ENCODE measurements at places on chromosomes 12 and 14.

- DNase-seq: no peak
Observed at GRCh38 chr12:10901427-10901826, 7.9 kb downstream of the TAS2R13 start.

DNA sequence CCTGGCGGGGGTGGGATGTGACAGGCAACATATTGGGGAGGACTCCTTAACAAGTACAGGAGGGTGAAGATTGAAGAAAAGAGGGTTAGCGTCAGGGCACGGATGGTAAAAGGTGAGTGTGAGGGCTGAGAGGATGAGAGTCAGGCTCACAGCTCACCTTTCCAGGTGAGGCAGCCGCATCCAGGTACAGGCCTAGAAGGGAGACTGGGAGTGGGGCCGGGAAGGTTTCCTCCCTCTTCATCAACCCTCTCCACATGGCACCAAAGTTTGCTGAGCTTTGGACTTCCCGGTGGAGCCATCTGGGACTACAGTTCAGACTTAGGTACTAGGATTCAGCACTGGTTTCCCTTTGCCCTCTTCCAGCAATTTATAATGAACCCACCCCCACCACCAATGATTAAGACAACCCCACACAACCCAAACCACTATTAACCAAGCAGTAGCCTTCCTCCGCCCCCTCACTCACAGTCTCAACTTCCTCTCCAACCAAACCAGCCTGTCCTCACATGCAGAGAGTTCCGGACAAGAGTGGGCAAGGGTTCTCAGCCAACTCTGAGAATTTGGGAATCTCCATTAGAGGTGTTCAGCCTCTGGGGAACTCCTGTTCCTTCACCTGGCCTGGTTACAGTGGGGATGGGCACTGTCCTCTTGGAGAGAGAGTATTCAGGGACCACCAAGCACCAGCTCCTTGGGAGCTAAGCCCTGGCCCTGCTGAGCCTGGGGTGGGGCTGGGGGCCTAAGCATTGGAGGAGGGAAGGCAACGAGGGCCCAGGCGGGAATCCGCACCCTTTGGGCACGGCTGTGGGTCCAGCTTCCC, 2.4 kb upstream of the HOXC4 start:
- no peak for DNase-seq

DNA sequence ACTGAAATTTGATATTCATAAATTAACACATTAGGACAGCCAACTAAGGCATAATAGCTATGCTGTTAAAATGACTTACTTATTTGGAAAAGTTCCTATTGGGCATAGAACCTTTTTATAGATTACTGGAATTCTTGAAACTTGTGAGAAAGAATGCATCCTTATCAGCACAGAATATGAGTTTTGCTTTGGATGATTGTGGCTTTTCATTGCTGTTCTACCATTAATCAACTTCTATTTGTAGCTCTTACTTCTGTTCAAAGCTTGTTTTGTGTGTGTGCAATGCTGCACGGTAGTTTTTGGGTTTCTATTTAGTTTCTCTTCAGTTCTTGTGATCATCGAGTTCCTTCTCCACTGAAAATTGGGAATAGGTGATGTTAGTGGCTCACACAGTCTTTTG, 152.4 kb upstream of the PELI2 start:
- DNase-seq: no peak

GRCh38 chr12:16198884-16199283, 78.6 kb downstream of the SLC15A5 start:
- DNase-seq: peak; percentile 1

GRCh38 chr14:31127690-31128089, 79.9 kb downstream of the HECTD1 start:
- peak; percentile 84 for DNase-seq

GRCh38 chr14:64998455-64998931, 11.8 kb downstream of the FNTB start:
- DNase-seq: no peak

- DNase-seq: peak; percentile 36
Observed at GRCh38 chr12:8493084-8493483, 20.2 kb upstream of the CLEC4D start.

- no peak for DNase-seq
Observed at GRCh38 chr14:66056926-66057552, 429.1 kb upstream of the CCDC196 start.

DNA sequence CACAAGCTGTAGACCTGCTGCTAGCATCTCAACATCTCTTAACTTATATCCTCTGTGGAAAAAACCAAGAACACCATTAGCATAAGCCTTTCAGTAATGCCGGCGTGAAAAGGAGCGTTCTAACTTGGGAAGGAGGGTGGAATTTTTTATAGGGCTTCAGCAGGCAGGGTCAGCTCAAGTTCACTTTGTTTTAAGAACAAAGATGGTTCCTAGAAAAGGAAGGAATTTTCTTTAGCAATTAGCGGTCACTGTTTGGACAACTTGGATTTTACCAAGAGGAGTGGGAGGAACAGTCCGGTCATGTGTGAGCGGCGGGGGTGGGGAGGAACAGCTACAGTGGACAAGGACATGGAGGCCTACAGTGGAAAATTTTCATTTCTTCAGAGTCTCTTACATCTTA, 35.9 kb downstream of the BBS10 start:
- no peak for DNase-seq

GRCh38 chr12:43038991-43039390, 449.4 kb upstream of the PRICKLE1 start:
- no peak for DNase-seq

GRCh38 chr12:58079806-58080205, 138.4 kb downstream of the ATP23 start:
- no peak for DNase-seq

DNA sequence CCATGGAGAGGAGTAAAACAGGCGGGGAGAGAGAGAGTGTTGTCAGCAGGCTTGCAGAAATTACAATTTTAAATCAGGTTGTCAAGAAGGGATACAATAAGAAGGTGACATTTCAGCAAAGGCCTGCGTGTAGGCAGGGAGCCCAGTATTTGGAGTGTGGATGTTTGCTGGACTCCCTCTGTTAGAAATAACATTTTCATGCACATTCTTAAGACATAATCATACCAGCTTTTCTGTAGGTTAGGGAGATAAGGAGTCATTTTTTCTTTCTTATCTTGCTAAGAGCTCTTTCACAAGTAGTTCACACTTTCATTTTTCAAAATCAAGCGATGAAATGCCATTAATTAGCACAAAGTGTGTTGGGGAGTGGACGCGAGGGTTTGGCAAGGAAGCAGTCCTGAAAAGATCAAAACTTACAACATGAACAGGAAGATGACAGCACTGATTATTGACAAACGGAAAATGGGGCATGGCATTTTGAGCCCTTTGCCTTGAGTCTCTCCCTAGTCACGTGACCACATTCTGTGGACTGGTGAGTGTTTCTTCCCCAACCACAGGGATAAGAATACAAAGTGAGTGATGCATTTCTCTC, 160.2 kb downstream of the DAD1 start:
- DNase-seq: no peak

DNA sequence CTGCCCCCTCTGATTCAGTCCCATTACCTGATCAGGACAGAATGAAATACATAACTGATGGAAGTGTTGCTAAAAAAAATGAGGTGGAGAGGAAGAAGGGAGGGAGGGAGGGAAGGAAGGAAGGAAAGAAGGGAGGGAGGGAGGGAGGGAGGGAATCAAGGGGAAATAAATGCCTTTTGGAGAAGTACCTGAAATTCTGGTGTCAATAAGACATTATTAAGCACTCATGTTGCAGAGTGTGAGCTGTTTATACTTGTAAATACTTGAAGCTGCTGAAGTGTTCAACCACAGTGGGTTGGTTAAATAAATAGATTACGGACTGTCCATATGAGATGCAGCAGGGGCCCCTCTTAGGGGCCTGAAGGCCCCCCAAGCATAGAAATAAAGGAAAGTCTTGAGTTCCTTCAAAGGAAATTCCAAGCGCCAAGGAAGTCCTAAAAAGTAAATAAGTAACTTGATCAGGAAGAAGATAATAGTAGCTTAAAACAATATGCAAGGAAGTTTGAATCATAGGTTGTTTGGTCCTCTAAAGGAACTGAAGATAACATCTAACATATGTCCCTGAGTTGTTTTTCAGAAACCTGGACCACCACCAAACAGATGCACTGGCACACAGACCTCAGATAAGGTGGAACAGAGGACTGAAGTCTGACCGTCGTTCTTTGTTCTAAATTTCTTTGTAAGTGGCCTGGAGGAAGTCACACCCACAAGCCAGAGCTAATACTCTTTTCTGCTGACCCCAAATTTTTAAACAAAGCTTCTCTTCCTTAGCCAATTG, 110.8 kb downstream of the SEC23A start:
- no peak for DNase-seq

DNA sequence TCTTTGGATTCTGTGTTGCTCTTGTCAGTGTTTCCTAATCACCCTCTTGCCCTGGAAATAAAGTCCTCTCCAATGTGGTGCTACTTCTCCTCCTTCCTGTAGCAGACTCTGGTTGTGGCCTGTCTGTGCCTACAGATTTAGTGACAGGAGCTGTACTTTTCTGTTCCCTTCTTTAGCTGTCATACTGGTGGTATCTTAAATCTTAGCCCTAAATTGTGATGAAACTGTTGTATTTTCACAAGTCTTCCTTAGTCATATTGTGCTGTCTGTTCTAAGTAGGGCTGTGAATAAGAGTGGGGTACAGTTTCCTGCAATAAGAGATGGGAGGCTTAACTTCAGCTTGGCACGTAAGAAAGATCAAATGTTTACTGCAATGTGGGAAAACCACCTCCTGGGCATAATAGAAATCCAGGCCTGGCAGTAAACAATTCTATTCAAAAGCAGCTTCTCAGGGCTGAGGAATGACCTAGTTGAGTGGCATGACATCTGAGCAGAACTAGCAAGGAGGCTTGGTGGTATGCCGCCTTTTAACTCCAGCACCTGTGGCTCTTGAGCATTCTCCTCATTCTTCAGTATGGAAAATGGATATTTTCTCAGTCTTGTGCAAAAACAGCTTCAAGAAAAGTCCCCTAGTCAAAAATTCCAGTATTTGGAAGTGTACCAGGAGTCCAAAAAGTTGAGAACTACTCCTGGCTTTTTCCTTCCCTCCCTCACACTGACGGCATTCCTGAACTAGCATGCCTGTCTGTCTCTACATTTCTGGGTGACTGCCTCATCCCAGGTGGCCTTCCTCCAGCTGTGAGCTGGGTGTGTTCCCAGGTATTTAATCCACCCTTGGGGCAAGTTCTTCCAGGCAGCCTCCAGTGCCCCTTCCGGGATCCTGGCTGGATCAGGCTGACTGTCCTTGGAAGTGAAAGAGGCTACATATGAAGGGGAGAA, 19.5 kb downstream of the ANO6 start:
- no peak for DNase-seq

DNA sequence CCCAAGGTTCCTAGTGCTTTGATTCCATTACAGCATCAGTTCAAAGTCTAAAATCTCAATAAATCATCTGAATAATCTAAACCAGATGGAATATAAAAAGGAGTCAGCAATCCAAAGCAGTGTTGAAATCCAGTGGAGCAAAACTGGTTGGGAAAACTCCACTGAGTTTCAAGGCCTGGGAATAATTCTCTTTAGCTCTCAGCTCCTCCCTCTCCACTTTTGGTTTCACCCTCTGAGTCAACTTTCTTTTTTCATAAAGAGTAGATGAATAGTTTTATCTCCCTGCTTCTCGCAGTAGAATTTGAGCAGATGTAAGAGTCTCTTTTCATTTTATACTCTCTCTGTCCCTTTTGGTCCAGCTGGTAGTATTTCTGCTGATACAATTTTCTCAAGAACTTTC, 338.6 kb downstream of the APAF1 start:
- no peak for DNase-seq

- no peak for DNase-seq
Observed at GRCh38 chr12:53402871-53403270, 20.8 kb upstream of the AMHR2 start.

- DNase-seq: no peak
Observed at GRCh38 chr12:131766382-131767107, 55.7 kb downstream of the SFSWAP start.

- DNase-seq: no peak
Observed at GRCh38 chr14:94767321-94767878, 2.5 kb downstream of the GSC start.

- no peak for DNase-seq
Observed at GRCh38 chr14:68143341-68143841, 323.8 kb downstream of the RAD51B start.

DNA sequence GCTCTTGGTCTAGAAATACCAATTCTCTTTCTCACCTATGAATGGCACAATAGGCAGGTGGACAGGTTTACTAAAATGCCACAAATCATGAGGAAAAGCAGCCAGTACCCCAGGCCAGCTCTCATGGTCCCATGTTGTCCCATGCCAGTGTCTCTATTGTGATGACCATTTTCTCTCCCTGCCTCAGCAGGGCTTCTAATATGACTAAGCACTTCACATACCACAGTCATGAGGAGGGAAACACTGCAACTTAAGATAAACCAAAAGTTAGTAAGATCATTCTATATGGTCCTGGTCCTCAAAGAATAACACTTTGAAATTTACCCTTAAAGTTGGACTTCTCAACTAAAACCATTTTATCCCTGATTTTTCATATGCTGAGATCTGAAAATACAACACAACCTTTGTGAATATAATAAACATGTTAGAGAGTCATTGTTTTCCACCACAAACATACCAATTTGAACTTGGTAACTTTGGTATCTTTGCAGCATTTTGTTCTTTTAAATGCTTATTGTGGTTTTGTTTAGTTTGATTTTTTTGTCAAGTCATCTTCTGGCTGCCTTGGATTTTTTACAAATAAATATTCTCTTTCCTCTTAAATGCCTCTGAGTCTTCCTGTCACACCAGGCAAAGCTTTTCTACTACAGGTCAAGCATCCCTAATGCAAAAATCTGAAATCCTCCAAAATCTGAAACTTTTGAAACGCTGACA, 3.6 kb downstream of the TTC5 start:
- no peak for DNase-seq

GRCh38 chr12:104137001-104137901, 759 bp downstream of the NFYB start:
- DNase-seq: peak; percentile 52

DNA sequence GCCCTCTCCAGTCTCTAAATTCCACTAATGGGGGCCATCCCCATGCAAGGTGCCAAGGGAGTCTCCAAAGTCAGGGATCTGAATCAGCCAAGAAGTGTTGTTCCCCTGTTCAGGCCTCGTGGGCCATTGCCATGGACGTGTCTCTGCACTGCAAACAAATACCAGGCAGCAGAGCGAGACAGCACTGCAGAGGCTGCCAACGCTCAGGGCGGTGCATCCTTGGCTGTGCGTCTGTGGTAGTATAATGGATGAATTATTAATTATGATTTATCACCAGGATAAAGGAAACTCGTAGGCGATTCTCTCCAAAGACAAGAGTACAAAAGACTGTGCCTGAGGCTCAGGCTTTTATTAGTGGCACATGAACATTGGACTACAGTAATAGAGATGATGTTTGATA, 122.3 kb upstream of the NTF3 start:
- no peak for DNase-seq

- no peak for DNase-seq
Observed at GRCh38 chr12:65778258-65779090, 45.8 kb upstream of the HMGA2 start.

DNA sequence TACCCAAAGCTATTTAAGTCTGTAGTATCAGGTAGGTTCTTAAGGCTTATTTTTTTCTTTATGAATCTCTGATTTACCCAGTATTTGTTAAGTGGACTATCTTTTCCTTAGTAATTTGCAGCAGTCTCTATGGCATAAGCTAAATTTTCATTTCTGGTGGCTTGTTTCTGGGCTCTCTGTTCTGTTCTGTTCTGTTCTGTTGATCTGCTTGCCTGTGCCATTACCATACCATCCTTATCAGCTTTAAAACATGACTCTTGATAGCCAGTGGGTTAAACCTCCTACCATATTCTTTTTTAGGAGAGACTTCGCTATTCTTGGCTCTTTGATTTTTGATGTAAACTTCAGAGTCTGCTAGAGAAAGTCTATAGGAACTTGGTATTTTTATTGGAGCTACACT, 46.8 kb downstream of the PCNX1 start:
- no peak for DNase-seq

GRCh38 chr14:59777006-59777579, 93.5 kb downstream of the RTN1 start:
- DNase-seq: no peak
